Activated CD8-positive, alpha-beta memory T cell treated with anti-CD3 and anti-CD28 coated beads for 1 hour (primary cell): ENCODE measurements at places on chromosomes 3 and 15.

GRCh38 chr3:88057630-88058305, 1.0 kb downstream of the CGGBP1 start:
- no peak for DNase-seq

GRCh38 chr3:56365905-56366640, 102.2 kb downstream of the ERC2 start:
- no peak for DNase-seq

DNA sequence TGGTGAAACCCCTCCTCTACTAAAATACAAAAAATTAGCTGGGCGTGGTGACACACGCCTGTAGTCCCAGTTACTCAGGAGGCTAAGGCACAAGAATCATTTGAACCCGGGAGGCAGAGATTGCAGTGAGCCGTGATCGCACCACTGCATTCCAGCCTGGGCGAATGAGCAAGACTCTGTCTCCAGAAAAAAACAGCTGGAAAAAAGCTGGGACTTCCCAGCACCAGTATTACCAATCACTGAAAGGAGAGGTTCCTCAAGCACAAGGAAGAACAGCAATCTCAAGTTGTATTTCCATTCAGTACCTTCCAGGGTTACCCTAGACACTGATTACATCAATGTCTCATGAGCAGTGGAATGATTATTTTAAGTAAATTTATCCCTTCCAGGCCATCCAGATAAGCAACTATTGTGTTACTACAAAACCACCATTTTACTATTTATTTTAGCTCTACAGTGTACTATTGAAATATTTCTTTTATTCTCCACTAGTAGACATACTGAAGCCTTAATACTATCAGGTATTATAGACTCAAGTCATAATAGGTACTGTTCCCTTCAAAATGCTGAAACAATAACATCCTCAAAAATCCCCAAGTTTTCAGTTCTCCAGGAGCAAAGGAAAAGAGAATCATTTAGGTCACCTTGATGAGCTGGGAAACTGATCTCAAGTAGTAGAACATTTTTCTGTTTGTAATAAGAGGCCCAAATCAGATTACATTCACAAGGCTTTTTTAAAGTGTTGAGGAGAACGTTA, 54.8 kb upstream of the VGLL4 start:
- no peak for DNase-seq

DNA sequence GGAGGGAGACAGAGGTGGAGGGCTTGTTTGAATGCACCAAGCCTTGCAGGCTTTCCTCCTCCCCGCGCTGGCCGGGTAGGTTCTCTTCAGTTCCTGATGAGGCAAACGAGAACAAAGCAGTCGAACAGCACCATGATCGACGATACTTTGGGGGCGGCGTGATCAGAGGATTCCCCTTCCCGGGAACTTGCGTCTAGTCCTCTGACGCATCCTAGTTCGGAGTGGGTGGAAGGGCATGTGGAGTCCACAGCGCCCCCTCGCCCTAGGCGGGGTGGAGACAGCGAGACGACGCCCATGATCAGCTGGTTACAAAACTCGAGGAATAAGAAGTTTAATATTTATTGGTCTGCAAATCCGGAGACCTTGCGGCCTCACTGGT, 452 bp upstream of the SV2B start:
- DNase-seq: no peak

GRCh38 chr15:83993591-83993990, 242.0 kb upstream of the GOLGA6L4 start:
- DNase-seq: no peak

DNA sequence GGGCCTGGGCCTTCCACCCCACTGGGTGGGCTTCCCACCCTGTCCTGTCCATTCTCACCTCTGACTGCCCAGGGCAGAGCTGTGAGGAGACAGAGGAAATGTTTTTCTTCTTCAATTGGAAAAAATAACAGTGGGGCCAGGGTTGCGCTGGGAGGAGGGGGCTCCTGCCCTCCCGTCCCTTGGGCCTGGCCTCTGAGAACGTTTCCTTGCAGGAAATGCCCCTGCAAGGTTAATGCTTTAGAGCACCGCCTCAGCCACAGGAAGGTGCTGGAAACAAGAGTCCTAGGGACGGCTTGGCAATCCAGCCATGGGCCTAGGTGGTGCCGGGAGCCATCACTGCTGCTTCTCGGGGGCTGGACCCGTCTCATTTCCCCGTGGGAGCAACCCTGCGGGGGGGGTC, 3.8 kb upstream of the PLXND1 start:
- DNase-seq: no peak

DNA sequence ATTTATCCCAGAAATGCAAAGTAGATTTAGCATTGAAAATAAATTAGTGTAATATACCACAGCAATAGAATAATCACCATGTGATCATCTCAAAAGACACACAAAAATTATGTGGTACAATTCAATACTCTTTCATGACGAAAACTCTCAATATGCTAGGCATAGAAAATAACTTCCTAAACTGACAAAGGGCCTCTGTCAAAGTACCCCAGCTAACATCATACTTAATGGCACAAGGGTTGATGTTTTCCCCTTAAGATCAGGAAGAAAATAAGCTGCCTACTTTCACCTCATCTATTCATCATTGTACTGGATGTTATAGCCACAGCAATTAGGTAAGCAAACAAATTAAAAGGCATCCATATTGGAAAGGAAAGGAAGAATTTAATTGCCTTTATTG, 22.7 kb upstream of the NIPA2 start:
- DNase-seq: no peak

DNA sequence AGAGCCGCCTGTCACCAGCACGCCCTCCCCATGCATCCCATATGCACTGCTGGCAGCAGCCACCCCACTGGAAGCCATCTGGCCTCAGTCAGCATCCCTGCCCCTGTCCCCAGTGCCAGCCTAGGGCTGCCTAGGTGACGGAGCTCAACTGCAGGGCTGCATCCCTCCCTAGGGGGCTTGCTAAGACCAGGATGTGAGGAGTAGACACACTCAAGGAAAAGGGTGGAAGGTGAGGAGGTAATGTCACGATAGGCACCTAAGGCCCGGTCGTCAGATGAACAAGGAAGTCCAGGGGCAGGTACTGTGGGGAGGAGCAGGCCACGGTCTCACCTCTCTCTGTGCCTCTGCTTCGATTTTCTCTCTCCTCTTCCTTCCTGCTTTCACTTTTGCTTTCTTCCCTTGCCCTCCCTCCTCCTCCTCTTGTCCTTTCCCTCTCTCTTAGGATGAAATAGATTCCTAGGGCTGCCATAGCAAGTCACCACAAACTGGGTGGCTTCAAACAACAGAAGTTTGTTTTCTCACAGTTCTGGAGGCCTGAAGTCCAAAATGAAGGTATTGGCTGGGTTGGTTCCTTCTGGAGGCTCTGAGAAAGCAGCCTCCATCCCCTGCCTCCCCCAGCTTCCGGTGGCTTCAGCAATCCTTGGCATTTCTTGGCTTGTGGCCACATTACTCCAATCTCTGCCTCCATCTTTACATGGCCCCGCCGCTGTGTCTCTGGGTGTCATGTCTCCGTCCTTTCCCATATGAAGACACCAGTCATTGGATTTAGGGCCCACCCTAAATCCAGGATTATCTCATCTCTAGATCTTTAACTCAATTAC, 298.3 kb downstream of the SHQ1 start:
- no peak for DNase-seq

- DNase-seq: no peak
These were observed 13.6 kb downstream of the GMNC start for GRCh38 chr3:190848870-190849269.

GRCh38 chr3:25584011-25584789, 80.5 kb downstream of the TOP2B start:
- no peak for DNase-seq

DNA sequence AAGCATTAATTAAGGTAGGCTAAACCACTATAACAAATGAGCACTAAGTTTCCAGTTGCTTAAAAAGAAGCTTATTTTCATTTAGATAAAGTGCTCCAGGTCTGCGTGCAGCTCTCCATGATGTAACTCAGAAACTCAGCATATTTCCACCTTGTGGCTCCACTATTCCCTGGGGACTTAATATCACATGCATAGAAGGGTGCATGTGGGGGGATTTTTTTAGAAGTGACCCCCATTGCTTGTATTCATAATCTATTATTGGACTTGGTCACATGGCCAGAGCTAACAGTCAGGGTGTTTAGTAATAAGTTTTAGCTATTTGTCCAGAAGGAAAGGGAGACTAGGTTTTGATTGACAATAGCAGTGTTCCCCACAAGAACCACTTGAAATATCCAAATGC, 86.8 kb downstream of the TMCO5A start:
- DNase-seq: no peak

- no peak for DNase-seq
These were observed 32.7 kb downstream of the PTH1R start for GRCh38 chr3:46910166-46910760.

DNA sequence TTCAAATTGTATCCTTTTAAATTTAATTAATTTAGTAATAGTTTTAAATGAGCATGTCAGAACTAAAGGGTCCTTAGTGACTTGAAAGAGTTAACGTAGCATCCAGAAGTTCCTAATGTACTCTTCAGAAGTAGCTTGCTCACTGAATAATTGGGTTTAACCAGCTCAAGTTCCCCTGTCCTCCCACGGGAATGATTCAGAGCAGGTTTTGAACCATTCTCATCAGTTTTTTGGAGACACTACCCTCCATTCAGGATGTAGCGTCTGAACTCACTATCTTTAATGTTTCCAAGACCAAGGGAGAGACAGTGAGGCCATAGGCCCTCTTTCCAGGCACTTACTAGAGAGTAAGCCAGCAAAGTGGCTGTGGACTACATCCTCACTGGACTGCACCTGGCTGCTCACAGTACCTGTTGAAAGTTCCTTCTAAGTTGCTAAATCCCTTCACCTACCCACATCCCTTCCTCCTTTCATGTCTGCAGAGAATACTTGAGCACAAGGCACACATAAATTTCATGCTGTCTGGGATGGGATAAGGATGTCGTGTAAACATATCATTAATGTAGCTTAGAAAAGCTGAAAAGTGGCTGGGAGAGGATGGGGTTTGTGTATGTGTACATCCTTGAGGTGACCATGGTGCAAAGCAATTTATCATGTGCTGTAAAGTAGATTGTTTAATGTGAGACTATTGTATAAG, 146.3 kb downstream of the PLCL2 start:
- DNase-seq: no peak
